ENCODE measurements at places on chromosomes 11 and 22.
A peak's percentile ranks its signal among the peaks of the same experiment; 100 is the strongest.

GRCh38 chr11:2886191-2886894 lies 768 bp upstream of the CDKN1C start:
- peak; percentile 50 for DNase-seq

GRCh38 chr11:35330931-35331330 lies 88.4 kb downstream of the SLC1A2 start:
- DNase-seq = no peak

- DNase-seq = peak; percentile 88
These were observed 320.3 kb upstream of the ZC3H12C start for GRCh38 chr11:109772892-109773291.

DNA sequence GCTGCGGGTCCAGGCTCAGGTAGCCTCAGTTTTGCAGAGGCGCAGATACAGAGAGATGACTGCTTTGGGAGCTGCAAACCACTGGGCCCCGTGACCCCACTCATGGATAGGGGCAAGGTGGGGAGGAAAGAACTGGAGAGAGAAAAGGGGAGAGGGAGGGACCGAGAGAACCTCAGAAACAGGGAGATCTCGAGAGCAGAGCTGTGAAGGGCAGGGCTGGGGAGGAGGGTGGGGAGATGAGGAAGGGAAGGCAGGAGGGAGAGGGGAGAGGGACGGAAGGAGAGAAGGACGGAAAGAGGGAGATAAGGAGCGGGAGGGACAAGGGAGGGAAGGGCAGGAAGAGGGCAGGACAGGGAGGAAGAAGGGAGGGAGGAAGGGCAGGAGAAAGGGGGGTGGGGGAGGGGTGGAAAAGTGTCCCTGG lies 46.3 kb downstream of the IGLL1 start:
- no peak for DNase-seq

DNA sequence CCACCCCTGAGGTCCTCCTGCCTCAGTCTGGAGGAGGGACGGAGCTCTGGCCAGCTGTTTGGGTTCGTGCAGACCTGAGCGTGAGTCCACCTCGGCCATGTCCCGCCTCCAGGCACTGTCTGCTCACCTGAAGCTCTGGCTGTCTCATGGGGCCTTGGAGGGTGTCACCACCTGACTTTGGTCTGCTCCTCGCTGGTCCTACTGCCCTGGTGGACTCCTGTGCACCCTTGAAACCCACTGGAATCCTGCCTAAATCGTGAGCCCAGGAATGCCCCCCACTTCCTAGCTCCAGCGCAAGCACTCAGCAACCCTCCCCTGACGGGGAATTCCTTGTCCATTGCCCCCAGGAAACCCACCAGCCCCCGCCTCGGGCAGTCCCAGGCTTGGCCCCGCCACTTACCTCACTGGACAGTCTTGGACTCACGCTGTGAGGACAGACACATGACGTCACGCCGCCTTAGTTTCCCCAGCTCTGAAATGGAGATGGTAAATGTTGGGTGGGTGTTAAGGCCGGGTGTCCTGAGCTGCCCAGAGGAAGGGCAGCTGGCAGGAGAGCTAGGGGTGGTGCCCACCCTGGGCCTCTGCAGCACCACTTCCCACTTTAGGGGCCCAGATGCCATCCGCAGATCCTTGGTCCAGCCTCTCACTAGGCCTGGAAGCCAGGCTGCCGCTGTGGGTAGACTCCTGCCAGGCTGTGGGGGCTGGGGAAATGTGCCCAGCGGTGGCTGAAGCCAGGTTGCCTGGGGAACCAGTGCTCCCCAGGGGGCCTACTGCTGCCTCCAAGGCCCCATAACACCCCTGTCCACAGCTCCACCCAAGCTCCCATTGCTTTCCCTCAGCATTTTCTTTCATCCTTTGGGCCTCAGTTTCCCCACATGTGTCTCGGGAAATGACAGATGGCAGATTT lies 18.2 kb upstream of the TBX1 start:
- no peak for DNase-seq

- no peak for DNase-seq
These were observed 20.6 kb downstream of the PHF21A start for GRCh38 chr11:46100670-46101069.

DNA sequence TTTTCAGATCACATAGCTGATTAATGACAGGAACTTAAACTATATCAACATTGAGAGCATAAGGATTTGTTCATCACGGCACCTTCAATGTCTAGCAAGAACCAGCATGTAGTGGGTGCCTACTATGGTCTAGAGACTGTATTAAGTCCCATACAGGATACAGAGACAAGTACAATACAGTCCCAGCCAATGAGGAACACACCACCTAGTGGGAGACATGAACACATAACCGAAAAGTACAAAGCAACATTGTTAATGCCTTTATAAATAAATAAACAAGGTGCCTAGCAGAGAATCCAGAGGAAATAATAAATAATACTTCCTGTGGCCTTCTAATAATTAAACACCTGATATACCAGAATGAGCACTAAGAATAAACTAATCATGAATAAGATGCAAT lies 87.7 kb upstream of the OPCML start:
- DNase-seq = no peak

DNA sequence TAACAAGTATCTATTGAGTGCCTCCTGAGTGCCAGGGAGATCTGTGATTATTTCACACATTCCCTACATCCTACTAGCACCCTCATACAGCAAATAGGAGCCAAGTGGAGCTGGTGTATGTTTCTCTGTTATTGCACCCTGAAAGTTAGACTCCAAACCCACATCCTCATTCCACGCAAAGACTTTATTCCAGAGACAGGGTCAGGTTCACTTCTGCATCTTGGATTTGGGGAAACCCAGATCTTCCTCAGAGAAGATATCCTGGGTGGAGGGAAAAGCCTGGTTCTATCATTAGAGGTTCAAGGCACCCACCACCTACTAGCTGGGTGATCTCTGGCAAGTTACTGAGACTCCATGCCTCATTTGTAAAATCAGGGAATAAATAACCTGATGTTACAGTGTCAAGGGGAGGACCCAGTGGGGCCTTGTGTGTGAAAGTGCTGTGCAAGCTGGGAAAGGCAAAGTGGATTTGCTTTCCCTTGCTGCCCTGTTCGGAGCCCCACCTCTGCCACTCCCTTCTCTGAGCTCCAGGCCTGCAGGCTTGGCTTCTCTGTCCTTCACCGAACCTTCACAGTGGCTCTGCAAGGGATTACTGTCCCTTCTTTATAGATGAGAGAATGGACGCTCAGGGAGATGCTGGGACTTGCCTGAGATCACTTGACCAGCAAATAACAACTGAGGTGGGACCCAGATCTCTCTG lies 991 bp upstream of the SLCO2B1 start:
- DNase-seq = no peak

DNA sequence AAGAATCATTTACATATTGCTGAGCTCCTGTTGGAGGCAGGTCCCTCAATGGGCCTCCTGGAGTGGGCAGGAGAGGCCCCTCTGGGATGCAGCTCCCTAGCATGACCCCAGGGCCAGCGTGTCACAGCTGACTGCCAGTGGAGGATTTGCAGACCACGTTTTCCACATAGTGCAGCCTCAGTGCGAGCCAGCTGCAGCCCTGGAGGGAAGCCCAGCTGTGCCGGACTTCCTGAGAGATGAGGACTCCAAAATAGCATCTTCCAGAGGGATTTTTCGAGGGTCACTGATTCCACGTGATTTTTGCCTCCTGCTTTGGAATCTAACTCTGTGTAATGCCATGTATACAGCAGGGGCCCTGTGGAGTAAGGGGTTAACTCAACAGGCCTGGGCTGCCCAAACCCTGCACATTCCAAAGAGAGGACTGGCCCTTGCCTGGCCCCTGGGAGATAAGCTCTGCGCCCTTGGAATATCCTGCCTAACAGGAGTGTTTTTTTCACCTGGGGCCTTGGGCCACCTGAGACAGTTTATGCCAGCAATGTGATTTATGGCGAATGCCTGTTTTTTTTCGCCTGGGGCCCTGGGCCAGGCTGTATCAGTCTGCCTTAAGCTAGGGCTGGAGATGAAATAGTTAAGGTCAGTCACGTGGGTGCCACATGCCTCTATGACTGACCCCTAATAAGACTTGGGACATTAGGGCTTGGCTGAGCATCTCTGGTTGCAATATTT lies 47.4 kb downstream of the RPS6KA4 start:
- DNase-seq = peak; percentile 36

DNA sequence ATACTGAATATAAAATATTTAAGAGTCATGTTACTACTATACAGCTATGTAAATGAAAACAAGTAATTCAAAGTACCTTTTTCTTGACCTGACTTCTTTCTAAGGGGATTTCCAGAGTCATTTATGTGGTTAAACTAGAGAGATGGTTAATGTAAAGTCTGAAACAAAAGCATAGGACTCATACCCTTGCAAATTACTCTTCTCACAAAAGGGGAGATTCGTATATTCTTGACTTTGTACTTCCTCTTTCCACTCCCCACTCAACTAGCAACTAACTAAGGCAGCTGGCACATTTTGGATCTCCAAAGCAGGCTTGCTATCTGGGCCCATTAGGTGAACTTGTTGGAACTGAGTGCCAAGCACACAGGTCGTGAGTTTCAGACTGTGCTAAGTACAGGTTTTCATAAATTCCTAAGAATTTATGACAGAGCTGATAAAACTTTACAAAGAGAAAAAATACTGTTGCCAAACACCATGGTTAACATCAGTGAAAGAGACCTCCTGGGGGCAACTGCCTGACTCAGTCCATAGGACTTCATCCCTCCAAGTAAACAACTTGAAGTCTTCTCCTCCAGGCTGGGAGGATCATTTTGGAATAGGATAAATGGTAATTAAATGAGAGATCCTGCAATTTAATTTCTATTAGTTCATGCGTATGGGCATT lies 77.0 kb upstream of the DDI1 start:
- DNase-seq = no peak

- DNase-seq = peak; percentile 27
These were observed 459.9 kb upstream of the CCDC179 start for GRCh38 chr11:23320131-23320530.

GRCh38 chr11:17430616-17431015 lies 42.2 kb upstream of the KCNJ11 start:
- no peak for DNase-seq

DNA sequence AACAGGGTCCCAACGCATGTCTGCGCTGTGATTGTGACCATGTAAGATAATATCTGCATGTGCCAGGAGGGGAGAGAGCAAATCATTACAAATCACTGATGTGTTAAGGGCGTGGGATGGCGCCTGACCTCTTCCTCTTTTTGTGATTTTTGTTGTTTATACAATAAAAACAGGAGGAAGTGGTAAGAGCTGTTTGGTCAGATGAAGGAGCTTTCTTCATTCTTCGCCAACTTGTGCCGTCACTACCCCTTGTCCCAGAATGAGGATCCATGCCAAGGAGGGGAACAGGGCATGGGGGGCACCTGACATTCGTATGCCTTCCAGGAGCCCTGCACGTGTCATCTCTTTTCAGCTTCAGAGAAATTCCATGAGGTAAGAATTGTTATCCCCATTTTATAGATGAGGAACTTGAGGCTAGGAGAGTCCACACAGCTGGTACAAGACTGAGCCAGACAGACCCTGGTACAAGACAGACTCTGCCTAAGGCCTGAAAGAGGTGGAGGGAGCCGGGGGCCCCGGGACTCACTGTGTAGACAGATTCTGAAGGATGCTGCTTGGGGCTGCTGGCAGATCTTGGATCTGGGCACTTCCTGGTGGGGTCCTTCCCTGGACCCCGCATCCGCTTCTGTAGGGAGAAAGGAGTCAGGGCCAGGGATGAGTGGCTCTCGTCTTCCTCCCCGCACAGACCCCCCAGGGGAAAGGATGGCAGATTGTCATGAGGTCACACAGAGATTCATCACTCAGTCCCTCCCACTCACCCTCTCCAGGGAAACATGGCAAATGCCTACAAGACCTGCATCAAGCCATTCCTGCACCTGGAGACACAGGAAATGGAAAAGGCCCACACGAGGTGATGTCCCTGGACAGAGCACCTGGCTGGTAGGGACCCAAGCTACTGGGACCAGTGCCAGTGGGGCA lies 34.6 kb downstream of the NFAM1 start:
- no peak for DNase-seq

Measured in myocyte (in vitro differentiated cells).